Spleen (tissue), 13 donors: ENCODE measurements at places on chromosomes 12 and 14. TPM values are rescaled to one million over a fixed set of nuclear protein-coding genes. Genes with fewer than 3 reads are reported as not detected.

DNA sequence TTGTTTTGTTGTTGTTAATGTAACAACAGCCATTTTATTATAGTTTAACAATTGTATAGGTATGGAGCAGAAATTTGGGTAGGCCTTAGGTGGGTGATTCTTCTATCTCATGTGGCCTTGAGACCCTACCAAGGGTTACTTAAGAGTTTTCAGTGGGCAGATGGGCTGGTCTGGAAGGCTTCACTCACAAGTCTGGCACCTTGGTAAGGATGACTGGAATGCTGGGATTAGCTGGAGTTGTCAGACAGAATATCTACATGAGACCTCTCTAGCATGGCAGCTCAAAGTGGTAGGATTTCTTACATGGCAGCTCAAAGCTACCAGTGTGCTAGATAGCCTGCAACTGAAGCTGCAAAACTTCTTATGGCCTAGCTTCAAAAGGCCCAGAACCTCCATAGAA lies 2.2 kb upstream of the MARS1 start:
- no peak for DNase-seq
- peaks cover 19% of the 10 kb centered on the region for H3K36me3 ChIP-seq
- H3K27me3 ChIP-seq: no peaks in the 10 kb centered on the region
- H3K27ac ChIP-seq: no peak overlapping the region
- H3K4me3 ChIP-seq: no peak overlapping the region

The GPD1 gene
- polyA plus RNA-seq: 0.44 TPM

GRCh38 chr12:6158749-6159148 lies 34.3 kb upstream of the VWF start:
- no peak overlapping the region for H3K4me3 ChIP-seq
- no peaks in the 10 kb centered on the region for H3K36me3 ChIP-seq
- peak; percentile 68 for DNase-seq
- no peaks in the 10 kb centered on the region for H3K27me3 ChIP-seq
- H3K27ac ChIP-seq: no peak overlapping the region
- H3K4me1 ChIP-seq: no peaks in the 10 kb centered on the region

DNA sequence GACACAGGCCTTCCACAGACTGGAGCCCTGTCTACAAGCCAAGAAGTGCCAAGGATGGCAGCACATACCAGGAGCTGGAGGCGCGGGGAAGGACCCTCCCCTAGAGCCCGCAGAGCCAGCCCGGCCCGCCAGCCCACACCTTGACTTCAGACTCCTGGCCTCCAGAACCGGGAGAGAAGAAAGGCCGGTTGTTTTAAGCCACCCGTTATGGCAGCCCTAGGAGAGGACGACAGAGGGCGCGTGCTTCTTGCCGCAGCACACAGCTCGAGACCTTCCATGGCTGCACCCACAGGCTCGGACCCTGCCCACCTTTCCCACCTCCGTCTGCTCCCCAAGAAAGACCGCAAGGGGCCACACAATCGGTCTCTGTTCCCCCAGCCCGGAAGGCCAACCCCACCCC lies 53.7 kb downstream of the RNF34 start:
- H3K36me3 ChIP-seq: peaks cover 35% of the 10 kb centered on the region
- DNase-seq: no peak
- no peaks in the 10 kb centered on the region for H3K27me3 ChIP-seq
- H3K4me1 ChIP-seq: peaks cover 38% of the 10 kb centered on the region

- no peak overlapping the region for H3K27ac ChIP-seq
- no peak for DNase-seq
- peaks cover 14% of the 10 kb centered on the region for H3K4me1 ChIP-seq
- H3K4me3 ChIP-seq: no peak overlapping the region
- H3K36me3 ChIP-seq: no peaks in the 10 kb centered on the region
- H3K27me3 ChIP-seq: peaks cover 5% of the 10 kb centered on the region
These were observed 41.3 kb downstream of the NTF3 start for GRCh38 chr12:5473076-5473782.

The SYNDIG1L gene
- polyA plus RNA-seq: 0.03 TPM

GRCh38 chr12:24356240-24356804 lies 406.9 kb upstream of the SOX5 start:
- H3K27ac ChIP-seq: no peak overlapping the region
- H3K4me1 ChIP-seq: no peaks in the 10 kb centered on the region
- no peak for DNase-seq

GRCh38 chr12:78494911-78495310 lies 369.7 kb upstream of the SYT1 start:
- H3K27ac ChIP-seq: no peak overlapping the region
- H3K36me3 ChIP-seq: no peaks in the 10 kb centered on the region
- no peaks in the 10 kb centered on the region for H3K4me1 ChIP-seq
- no peak overlapping the region for H3K4me3 ChIP-seq
- H3K27me3 ChIP-seq: no peaks in the 10 kb centered on the region

The SERPINA10 gene
- polyA plus RNA-seq: not detected

GRCh38 chr12:49342914-49343731 lies 3.6 kb upstream of the DNAJC22 start:
- peak overlapping the region; percentile 46 for H3K4me3 ChIP-seq
- H3K27me3 ChIP-seq: peaks cover 98% of the 10 kb centered on the region
- DNase-seq: no peak
- peaks cover 68% of the 10 kb centered on the region for H3K4me1 ChIP-seq
- H3K36me3 ChIP-seq: no peaks in the 10 kb centered on the region

The DPPA3 gene
- not detected for polyA plus RNA-seq

- H3K4me1 ChIP-seq: peaks cover 13% of the 10 kb centered on the region
- H3K27ac ChIP-seq: peak overlapping the region; percentile 91
- H3K27me3 ChIP-seq: no peaks in the 10 kb centered on the region
- H3K36me3 ChIP-seq: no peaks in the 10 kb centered on the region
- DNase-seq: no peak
These were observed 16.4 kb upstream of the VWF start for GRCh38 chr12:6140651-6141447.

- H3K27ac ChIP-seq: peak overlapping the region; percentile 85
- H3K4me1 ChIP-seq: peaks cover 20% of the 10 kb centered on the region
- H3K27me3 ChIP-seq: no peaks in the 10 kb centered on the region
- no peak for DNase-seq
These were observed 317.1 kb downstream of the ZFP36L1 start for GRCh38 chr14:68475802-68476201.

The SLC35E3 gene
- 5.7 TPM for polyA plus RNA-seq

- no peak overlapping the region for H3K4me3 ChIP-seq
- no peaks in the 10 kb centered on the region for H3K27me3 ChIP-seq
These were observed 151.1 kb upstream of the SFSWAP start for GRCh38 chr12:131559517-131560516.

The MAPKAPK5 gene
- polyA plus RNA-seq: 17.3 TPM

DNA sequence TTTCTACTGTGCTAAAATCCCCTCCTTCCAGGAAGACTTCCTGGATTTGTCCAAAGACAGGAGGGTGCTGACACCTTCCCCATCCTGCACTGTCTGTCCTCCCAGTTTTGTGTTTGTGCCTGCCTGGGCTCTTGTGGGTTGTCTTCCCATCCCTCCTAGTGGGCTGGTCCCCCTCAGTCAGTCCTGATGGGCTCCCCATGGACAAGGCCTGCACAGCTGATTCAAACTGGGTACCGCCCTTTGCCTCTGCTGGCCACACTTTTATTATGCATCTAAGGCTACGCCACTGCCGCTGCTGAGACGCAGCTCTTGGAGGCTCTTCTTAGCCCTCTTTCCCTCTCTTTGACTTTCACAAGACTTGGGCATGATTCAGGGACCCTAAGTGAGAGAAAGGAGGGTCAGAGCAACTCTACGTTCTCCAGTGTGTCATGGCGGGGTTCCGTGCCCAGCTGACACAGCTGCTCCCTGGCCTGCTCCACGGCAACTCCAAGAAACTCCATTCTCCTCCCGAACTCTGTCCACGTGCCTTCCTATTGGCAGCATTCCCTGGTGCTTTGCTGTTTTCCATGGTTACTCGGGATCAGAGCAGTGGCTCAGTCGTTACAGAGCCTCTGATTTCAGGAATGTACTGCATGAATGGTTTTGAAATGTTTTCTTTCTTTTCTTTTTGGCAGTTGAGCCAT lies 3.8 kb upstream of the KRT85 start:
- H3K27ac ChIP-seq: no peak overlapping the region
- no peak overlapping the region for H3K4me3 ChIP-seq
- H3K36me3 ChIP-seq: no peaks in the 10 kb centered on the region
- H3K27me3 ChIP-seq: peaks cover 8% of the 10 kb centered on the region
- no peaks in the 10 kb centered on the region for H3K4me1 ChIP-seq

DNA sequence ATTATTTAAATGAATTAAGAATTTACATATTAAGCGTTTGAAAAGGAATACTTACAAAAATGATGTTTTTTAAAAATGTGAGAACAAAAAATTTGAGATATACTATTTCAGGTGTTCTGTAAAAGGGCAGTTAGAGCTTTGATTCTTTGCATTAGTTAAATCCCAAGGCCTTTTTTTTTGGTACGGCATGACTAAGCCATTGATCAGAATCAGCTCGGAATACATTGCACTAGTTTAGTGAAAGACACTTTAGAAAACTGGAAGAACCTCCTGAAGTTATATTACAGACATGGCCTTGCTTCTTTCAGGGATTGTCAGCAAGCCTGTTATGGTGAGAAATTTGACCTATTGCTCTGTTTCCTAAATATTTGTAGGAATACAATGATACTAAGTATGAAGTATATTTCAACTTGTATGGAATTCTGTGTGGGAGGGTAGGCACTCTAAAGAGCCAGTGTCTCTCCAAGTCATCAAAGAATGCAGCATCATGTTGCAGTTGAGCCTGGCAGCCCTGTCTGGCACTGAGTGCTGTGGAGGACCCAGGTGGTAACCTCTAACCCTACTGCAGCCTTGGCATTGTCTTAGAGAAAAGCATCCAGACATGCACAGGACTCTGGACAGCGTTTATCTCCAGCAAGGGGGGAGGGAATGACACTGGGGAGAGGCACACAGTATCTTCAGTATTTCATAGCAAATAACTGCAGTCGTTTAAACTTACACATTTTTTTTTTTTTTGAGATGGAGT lies 1.5 kb downstream of the KLC1 start:
- peak overlapping the region; percentile 96 for H3K4me3 ChIP-seq
- no peaks in the 10 kb centered on the region for H3K36me3 ChIP-seq
- DNase-seq: no peak
- H3K4me1 ChIP-seq: peaks cover 91% of the 10 kb centered on the region
- peak overlapping the region; percentile 99 for H3K27ac ChIP-seq

DNA sequence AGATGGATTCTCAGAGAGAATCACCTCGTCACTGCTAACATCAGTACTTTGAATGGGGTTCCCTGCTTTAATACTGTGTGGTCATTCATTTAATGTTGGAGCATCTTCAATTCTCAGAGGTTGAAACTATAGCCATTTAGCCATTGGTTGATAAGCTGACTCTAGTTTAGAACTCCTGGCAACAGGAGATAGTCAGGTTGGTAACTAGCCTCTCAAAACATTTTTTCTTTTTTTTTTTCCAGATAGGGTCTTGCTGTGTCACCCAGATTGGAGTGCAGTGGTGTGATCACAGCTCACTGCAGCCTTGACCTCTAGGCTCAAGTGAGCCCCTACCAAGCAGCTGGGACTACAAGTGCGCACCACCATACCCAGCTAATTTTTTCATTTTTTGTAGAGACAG lies 3.5 kb upstream of the NCKAP5L start:
- peaks cover 17% of the 10 kb centered on the region for H3K4me1 ChIP-seq
- H3K4me3 ChIP-seq: no peak overlapping the region
- H3K36me3 ChIP-seq: no peaks in the 10 kb centered on the region
- H3K27me3 ChIP-seq: no peaks in the 10 kb centered on the region

DNA sequence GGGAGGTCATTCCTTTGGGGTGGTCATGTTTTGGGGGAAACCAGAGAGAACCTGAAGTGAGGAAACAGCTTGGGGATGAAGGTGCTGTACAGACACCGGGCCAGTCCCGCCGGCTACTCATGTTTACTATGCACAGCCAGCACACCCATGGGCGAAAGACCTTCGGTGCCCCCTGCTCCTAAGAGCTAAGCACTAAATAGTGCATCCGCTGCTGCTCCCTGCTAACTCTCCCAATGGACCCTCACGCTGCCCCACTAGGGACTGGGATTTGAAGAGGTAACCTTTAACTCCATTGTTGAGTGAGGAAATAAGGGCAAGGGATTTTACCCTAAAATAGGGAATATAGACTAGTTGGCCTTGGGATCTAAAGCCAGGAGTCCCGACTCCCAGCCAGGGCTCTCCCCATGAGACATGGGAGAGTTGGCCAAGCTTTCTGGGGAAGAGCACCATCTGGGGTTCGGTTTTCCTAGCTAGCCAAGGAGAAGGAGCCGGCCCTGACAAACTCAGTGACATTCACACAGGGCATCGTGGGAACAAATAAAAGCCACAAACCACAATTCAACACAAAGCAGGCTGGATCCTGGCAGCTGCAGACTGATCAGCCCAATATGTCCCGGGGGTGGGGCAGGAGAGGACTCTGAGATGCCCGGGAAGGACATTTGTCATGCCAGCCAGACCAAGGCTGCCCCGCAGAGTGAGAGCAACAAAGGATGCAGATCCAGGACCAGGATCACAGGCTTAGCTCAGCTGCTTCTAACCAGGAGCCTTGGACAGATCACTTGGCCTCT lies 91.7 kb downstream of the SINHCAF start:
- H3K36me3 ChIP-seq: no peaks in the 10 kb centered on the region
- H3K27ac ChIP-seq: no peak overlapping the region
- H3K4me1 ChIP-seq: no peaks in the 10 kb centered on the region
- DNase-seq: no peak
- H3K4me3 ChIP-seq: no peak overlapping the region
